Testis (tissue), 5 donors: ENCODE measurements at places on chromosomes 12 and 14.
A peak's percentile ranks its signal among the peaks of the same experiment; 100 is the strongest.

- H3K4me3 ChIP-seq: no peak overlapping the region
- no peaks in the 10 kb centered on the region for H3K36me3 ChIP-seq
- no peaks in the 10 kb centered on the region for H3K27me3 ChIP-seq
- no peak overlapping the region for H3K27ac ChIP-seq
- peaks cover 11% of the 10 kb centered on the region for H3K4me1 ChIP-seq
Measured at GRCh38 chr12:15708396-15709076, 80.7 kb downstream of the EPS8 start.

DNA sequence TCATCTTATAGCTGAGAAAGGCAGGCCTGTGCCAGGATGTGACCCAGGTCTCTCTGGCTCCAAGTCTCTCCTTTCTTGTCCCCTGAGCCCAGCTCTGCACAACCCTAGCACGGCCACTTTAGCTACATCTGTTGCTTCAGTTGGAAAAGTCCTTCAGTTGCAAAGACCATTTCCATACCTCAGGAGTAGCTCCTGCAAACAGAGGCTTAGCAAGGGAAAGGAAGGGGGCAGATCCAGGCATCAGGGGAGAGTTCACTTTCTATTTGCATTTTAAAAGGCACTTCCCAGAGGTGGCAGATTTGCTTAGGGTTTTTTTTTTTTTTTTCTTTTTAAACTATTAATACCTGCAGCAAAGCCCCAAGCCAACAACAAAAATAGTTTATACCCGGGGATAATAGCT, 3.0 kb upstream of the PITPNM2 start:
- DNase-seq: no peak
- peaks cover 9% of the 10 kb centered on the region for H3K4me1 ChIP-seq
- H3K4me3 ChIP-seq: no peak overlapping the region
- no peak overlapping the region for H3K27ac ChIP-seq

DNA sequence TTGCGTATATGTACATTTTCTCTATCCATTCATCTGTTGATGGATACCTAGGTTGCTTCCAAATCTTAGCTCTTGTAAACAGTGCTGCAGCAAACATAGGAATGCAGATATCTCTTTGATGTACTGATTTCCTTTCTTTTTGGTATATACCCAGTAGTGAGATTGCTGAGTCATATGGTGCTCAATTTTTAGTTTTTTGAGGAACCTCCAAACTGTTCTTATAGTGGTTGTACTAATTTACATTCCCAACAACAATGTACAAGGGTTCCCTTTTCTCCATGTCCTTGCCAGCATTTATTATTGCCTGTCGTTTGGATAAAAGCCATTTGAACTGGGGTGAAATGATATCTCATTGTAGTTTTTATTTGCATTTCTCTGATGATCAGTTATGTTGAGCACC, 44.3 kb downstream of the PELI2 start:
- no peak overlapping the region for H3K27ac ChIP-seq
- H3K36me3 ChIP-seq: no peaks in the 10 kb centered on the region
- no peak for DNase-seq
- no peak overlapping the region for H3K4me3 ChIP-seq
- H3K4me1 ChIP-seq: no peaks in the 10 kb centered on the region

- H3K4me3 ChIP-seq: no peak overlapping the region
- H3K27me3 ChIP-seq: no peaks in the 10 kb centered on the region
- H3K4me1 ChIP-seq: peaks cover 25% of the 10 kb centered on the region
- peak overlapping the region; percentile 39 for H3K27ac ChIP-seq
- no peaks in the 10 kb centered on the region for H3K36me3 ChIP-seq
- DNase-seq: peak; percentile 90
Measured at GRCh38 chr14:69987406-69988121, 108.3 kb downstream of the SMOC1 start.

GRCh38 chr14:102882226-102882906, 40.1 kb upstream of the AMN start:
- H3K4me3 ChIP-seq: no peak overlapping the region
- no peak for DNase-seq
- no peaks in the 10 kb centered on the region for H3K4me1 ChIP-seq
- no peaks in the 10 kb centered on the region for H3K27me3 ChIP-seq
- H3K27ac ChIP-seq: no peak overlapping the region

DNA sequence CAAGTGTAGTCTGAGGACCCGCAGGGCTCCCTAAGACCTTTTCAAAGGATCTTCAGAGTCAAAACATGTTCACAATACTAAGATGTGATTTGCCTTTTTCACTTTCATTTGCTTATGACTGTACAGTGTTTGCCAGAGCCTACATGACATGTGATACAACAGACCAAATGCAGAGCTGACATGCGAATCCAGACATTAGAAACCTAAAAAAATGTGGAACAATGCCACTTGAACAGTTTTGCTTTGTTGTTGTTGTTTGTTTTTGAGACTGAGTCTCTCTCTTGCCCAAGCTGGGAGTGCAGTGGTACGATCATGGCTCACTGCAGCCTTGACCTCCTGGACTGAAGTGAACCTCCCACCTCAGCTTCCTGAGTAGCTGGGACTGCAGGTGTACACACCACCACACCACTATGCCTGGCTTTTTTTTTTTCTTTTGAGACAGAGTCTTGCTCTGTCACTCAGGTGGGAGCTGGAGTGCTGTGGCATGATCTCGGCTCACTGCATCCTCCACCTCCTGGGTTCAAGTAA, 5.3 kb upstream of the RAB35 start:
- no peak overlapping the region for H3K27ac ChIP-seq
- H3K4me3 ChIP-seq: no peak overlapping the region
- no peaks in the 10 kb centered on the region for H3K27me3 ChIP-seq
- no peaks in the 10 kb centered on the region for H3K36me3 ChIP-seq
- H3K4me1 ChIP-seq: peaks cover 17% of the 10 kb centered on the region

DNA sequence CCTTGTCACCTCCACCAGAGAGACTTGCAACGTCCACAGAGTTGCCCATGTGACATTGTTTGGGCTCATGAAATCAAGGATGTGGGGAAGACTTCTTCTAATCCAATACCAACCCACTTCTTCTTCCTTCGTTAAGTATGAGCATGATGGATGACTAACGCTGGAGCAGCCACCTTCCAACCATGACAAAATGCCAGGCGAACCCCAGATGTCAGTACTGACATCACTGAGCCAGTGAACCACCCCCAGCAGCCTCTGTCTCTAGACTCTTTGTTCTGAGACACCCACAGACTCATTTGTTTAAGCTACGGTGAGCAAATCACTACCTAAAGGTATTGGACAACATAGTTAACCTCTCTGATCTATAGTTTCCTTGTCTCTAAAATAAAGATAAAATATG, 123.7 kb downstream of the GRIN2B start:
- H3K4me1 ChIP-seq: no peaks in the 10 kb centered on the region
- no peaks in the 10 kb centered on the region for H3K27me3 ChIP-seq
- no peak overlapping the region for H3K4me3 ChIP-seq
- no peaks in the 10 kb centered on the region for H3K36me3 ChIP-seq

DNA sequence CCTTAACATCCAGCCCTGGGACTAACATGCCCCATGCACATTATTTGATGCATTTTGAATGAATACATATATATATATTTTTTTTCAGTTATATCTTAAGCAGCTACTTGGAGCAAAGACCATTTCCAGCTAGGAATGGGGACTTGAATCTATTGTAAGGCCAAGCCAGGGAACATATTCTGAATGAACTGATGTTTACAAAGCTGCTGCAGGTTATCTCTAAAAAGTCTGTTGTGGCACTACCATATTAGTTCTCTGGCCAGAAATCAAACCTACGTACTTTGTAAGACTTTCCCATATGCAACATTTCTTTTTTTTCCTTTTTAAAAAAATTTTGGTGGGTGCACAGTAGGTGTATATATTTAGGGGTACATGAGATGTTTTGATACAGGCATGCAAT, 43.4 kb downstream of the PELI2 start:
- no peak overlapping the region for H3K4me3 ChIP-seq
- H3K36me3 ChIP-seq: no peaks in the 10 kb centered on the region
- H3K4me1 ChIP-seq: peaks cover under 1% of the 10 kb centered on the region
- no peaks in the 10 kb centered on the region for H3K27me3 ChIP-seq

- H3K4me1 ChIP-seq: no peaks in the 10 kb centered on the region
- no peak overlapping the region for H3K4me3 ChIP-seq
- no peaks in the 10 kb centered on the region for H3K27me3 ChIP-seq
- DNase-seq: no peak
- H3K36me3 ChIP-seq: no peaks in the 10 kb centered on the region
- no peak overlapping the region for H3K27ac ChIP-seq
Measured at GRCh38 chr12:40971911-40972310, 216.2 kb upstream of the PDZRN4 start.

GRCh38 chr12:6833189-6833890, 5.1 kb downstream of the P3H3 start:
- H3K4me1 ChIP-seq: no peaks in the 10 kb centered on the region
- no peaks in the 10 kb centered on the region for H3K27me3 ChIP-seq
- no peak for DNase-seq

DNA sequence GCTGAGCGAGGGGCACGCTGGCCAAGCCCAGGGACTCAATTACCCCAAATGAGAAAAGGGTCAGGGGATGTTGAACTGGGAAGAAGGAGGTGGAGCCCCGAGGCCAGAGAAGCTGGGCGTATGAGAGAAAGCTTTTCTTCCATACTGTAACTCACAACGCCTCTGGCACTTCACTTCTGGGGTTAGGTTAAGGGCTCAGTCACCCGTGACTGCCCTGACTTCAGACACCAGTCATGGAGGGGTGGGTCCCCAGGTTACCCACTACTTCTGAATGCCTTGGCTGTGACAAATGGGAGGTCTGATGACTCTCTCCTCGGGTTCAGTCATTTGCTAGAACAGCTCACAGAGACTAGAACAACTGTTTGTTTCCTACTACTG, 5.5 kb upstream of the GPR132 start:
- DNase-seq: no peak
- no peak overlapping the region for H3K4me3 ChIP-seq
- no peaks in the 10 kb centered on the region for H3K27me3 ChIP-seq
- H3K4me1 ChIP-seq: peaks cover 5% of the 10 kb centered on the region
- no peak overlapping the region for H3K27ac ChIP-seq
- H3K36me3 ChIP-seq: no peaks in the 10 kb centered on the region

DNA sequence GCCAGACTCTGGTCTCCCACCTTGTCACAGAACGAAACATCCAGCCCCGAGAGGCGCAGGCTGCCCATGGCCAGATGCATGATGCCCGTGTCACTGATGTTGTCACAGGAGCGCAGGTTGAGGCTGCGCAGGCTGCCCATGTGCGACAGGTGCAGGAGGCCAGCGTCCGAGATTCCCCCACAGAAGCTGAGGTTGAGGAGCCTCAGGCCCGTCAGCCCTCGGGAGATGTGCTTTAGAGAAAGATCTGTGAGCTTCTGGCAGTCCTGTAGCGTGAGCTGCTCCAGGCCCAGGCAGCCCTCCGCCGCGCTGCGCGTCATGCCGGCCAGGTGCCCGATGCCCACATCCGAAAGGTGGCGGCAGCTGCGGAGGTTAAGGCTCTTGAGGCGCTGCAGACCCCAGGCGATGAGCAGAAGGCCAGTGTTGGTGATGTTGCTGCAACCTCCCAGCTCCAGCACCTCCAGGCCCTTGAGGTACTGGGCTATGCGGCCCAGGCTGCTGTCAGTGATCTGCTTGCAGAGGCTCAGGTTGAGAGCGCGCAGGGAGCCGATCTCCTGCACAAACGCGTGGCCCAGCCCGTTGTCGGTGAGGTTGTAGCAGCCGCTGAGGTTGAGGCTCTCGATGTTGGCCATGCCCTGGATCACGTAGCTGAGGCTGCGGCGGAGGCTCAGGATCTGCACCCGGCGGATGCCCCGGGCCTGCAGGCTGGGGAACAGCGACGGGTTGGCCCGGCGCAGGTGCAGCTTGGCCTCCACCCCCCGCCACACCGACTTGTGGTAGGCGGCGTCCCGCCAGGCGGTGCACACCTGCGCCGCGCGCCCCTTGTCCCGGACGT, 991 bp downstream of the FBXL14 start:
- H3K27me3 ChIP-seq: no peaks in the 10 kb centered on the region
- peak overlapping the region; percentile 91 for H3K27ac ChIP-seq
- peaks cover 35% of the 10 kb centered on the region for H3K4me1 ChIP-seq
- no peaks in the 10 kb centered on the region for H3K36me3 ChIP-seq

DNA sequence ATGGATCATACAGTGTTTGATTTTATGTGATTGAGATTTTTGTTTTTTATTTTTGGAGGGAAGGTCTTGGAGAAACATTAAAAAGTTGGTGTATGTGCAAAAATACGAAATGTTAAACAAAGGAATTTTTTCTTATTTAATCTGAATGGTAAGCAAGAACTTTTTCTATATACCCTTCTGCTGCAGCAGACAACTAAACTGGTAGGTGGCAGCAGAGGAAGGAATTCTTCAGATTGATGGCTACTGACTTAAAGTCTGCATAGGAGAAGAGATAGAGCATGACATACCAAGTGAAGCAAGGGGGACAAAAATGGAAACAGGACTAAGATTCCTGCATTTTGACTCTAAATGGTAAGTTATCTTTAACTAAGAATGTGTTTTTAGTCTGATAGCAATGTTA, 42.0 kb upstream of the A2ML1 start:
- H3K4me3 ChIP-seq: no peak overlapping the region
- peaks cover 10% of the 10 kb centered on the region for H3K4me1 ChIP-seq
- no peaks in the 10 kb centered on the region for H3K27me3 ChIP-seq

DNA sequence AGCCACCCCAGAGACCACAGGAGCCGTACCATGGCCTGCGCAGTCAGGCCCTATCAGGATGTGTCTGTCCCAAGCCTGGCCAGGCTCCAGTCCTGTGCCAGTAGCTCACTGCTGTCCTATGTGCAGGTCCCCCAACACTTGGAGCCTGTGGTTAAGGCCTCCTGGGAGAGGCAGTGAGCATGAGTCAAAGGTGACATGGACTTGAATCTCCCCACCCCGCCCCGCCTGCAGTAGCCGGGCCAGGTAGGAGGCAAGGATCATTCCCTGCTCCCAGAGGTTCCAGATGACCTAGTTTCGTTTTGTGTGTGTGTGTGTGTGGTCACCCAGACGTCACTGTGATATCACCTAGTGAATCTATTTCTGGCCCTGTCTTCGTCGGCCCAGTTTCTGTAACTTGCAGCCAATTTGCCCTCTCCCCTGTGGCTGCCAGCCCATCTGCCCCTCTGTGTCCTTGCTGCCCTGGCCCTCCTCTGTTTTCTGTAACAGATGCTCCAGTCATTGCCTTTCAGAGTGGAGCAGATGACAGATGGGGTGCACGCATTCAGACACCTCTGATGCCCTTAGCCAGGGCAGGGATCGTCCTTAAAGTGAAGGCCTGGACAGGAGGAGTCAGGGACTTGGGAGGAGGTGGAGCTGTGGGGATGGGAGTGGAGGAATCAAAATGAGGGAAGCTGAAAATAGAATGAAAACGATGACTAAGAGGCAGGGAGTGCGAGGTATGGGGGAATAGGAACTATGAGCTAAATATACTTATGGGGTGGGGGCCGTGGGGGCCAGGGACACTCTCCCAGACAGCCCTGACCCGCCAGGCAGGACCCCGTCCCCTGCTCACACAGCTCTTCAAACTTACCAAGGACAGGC, 37.4 kb downstream of the SLC6A12 start:
- H3K4me1 ChIP-seq: peaks cover 75% of the 10 kb centered on the region
- no peaks in the 10 kb centered on the region for H3K36me3 ChIP-seq
- DNase-seq: peak; percentile 69
- H3K4me3 ChIP-seq: no peak overlapping the region
- no peaks in the 10 kb centered on the region for H3K27me3 ChIP-seq
